Activated CD8-positive, alpha-beta T cell treated with anti-CD3 and anti-CD28 coated beads for 36 hours (primary cell): ENCODE measurements at places on chromosomes 3 and 15.

DNA sequence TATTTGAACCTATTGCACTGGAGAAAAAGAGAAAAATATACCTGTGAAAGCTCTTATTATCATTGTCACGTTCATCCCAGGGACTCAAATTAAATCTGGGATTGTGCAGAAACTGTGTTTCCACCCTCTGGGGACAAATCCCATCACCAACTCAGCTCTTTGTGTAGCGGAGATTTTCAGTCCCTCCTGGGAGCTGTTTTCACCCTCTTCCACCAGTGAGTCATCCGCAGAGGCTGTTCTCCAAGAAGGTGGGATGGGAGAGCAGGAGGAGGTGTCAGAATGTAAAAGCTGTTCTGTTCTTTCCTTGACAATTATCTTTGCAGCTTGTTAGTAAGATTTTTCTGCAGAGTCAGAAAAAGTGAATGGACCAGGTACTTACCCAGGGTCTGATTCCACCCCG lies 28.0 kb downstream of the SV2B start:
- DNase-seq: no peak

DNA sequence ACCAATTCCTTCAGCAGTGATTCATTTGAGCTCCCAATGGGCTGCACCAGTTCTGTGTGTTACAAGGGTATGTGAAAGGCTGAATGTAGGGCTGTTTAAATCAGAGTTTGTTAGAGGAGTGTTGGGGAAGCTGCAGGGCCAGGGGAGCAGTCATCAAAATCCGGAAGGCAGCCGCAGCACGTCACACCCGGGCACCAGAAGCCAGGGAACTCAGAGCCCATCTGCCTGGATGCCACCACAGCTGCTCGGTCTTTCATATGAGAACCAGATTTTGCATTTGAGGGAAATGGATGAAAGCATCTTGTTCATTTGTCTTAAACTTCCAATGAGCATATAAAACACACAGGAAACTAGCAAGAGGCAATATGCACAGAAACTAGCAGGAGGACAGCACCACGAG lies 24.2 kb upstream of the NEO1 start:
- DNase-seq: no peak

- DNase-seq: no peak
These were observed 114.2 kb downstream of the ASB7 start for GRCh38 chr15:100716456-100717085.

DNA sequence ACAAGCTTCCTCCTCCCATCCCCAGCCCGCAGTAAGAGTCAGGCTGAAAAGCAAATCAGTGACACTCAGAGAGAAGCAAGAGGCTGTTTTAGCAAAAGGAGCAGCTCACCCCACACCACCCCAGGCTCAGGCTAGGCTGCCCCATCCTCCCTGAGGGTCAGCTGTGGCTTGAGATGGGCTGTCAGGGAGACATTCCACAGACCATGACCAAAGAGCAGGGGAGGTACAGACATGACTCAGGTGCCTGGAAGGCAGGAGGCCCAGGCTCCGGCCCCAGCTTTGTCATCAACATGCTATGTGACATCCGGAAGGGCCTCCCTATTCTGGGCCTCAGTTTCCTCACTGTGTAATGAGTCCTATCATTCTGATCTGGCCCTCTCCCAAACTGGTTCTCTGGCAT lies 24.7 kb downstream of the HCN4 start:
- no peak for DNase-seq

DNA sequence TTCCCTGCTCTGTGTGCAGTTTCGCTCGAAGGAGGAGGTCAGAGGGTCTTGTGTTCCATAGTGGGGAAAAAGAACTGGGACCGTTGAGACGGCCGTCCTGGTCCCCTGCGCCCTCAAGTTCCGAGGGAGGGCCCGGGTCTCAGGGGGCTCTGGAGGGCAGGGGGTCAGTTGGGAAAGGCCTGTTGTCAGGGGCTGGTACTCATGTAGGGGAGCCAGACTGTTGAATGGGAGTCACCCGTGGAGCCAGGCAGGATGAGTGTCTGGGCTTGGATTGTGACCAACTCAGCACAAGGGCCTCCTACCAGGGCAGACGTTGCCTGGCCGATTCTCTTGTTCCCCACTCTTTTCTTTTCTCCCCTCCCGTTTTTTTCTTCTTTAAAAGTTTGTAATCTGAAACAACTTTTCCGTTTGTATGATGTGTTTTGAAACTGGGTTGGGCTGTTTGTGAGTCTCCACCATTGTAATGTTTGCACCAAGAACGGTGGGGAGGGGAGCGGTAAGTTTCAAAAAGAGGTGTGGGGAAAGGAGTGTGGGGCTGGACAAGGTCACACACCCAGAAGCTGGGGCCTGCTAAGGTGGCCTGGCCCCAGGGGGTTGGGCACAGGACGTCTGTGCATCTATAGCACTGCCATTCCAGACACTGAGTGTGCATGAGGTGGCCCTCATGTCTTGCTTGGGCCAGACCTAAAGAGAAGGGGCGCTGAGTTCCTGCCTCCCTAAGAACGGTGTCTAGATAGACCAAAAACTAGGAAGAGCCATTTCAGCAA lies 1.1 kb downstream of the CMTM7 start:
- peak; percentile 50 for DNase-seq

GRCh38 chr15:82003916-82004315 lies 41.9 kb downstream of the MEX3B start:
- DNase-seq: no peak

DNA sequence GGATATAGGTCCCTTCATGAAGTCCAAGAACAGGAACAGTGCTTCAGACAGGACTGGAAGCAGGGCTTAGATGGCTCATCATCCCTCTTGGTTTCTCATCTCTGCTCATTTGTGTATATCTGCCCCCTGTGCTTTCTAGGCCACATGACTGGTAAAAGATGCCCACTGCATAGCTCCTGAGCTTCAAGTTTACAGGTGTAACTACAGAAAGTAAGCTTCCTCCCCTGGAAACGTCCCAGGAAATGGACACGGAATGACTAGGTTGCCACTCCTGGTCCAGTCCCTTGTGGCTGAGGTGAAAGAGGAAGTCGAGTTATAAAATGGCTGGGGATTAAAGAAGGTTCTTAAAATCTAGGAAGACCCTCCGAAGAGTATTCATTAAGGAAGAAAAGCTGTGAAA lies 32.5 kb downstream of the MYO5A start:
- DNase-seq: no peak

DNA sequence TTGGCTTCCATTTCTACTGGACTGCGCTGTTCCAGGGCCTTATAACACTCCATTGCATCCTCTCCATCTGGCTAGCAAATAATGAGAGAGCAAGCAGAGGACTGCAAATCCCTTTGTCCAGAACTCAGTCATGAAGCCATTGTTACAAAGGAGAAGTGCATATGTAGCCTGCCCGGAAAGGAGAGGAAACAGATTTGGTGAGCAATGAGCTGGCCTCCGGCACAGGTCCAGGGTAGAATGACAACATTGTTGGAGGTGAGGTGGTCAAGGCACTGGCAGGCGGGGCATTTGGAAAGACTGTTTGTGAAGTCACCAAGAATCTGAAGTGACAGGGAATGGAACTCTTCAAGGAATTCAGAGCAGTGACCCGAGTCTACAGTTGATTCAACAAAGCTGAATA lies 25.0 kb upstream of the ATP1B3 start:
- no peak for DNase-seq

DNA sequence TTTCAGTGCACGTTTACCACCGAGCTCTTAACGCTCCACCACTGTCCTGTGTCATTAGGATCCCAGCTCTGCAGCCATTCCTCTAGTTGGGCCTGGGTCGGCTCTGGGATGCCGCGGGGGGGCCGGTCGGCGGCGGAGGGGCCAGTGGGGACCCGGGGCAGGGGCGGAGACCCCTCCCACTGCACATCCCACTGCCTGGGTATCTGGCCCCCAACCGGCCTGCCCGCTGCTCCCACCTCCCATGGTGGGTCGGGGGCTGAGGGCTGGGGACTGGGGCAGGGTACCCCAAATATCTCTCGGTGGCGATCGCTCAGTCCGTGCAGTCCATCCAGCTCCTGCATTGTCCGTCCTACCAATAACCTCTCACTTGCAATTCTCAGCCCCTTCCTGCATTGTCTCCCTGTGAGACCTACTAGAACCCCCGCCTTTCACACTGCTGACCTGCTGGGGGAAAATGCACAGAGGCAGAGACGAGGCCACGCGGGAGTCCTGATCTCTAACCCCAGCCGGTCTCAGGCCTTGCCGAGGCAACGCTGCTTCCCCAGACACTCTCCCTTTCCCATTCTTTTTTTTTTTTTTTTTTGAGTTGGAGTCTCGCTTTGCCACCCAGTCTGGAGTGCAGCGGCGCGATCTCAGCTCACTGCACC lies 24.0 kb upstream of the MUC20 start:
- no peak for DNase-seq

- no peak for DNase-seq
These were observed 131.1 kb downstream of the NR1I2 start for GRCh38 chr3:119913021-119913420.
